ENCODE measurements at places on chromosomes 3 and 15.

DNA sequence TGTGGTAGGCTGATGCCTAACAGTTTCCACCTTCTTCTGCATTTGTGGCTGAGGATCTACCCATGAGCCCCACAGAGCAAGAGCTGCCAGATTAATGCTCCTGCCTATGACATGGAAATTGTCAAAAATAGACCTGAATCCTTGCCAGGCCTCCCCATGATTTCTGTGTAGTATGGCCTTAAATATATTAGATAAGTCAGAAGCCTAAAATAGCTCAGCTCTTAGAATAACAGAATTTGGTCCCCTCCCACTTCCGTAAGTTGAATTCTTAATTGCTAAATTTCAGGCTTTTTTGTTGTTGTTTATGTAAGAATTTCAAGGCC lies 129.0 kb downstream of the SERPINI1 start:
- no peak for DNase-seq

DNA sequence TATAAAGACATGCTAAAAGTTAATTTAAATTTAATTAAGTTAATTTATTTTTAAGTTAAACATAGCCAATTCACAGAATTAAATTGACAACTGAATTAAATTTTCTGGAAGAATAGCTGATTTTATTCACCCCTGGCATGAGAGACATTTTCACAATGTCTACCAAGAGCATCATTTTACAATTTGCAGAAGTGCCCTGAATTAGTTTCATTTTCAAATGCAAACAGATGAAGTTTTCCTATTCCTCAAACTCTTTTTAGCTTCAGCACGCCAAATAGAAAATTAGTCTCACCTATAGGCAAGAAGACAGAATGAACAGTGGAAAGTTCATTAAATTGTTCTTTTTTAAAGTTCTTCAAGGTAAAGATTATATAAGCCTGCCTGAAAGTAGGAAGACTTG lies 259.3 kb downstream of the ZBBX start:
- no peak for DNase-seq

DNA sequence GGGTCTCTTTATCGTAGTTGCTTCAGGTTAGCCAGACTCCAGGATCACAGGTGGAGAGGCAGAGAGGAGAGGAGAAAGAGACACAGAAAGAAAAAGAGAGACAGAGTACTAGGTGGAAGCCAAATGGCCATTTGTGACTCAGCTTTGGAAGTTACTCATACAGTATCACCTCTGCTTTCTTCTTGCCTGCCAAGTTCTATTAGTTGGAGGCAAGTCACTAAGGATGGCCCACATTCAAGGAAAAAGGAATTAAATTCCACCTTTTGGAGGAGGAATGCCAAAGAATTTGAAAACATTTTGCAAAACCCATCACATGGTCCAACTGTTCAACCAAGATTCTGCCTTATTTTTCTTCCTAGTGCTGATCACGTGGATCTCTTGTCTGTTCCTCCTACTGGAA lies 291.1 kb downstream of the CHL1 start:
- DNase-seq, result no peak

GRCh38 chr3:54355800-54356199 lies 233.4 kb downstream of the CACNA2D3 start:
- no peak for DNase-seq

DNA sequence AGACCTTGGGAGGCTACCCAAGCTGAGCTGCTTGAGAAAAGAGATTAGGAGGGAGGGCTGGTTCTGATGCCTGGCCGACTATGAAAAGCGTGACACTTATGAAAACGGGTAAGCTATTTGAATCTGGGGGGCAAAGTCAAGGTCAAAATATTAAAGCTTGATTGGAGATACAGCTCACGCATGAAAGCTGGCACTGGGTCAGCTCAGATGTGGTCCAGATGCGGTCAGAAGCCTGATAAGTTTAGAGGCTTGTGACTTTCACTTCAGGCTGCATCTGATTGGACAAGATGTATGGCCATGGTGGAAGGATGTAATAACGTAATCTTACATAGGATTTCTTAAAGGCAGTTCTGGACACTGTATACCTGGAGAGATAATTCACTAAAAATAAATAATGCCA lies 690.3 kb downstream of the NTRK3 start:
- no peak for DNase-seq

- no peak for DNase-seq
These were observed 339.9 kb upstream of the RBMS3 start for GRCh38 chr3:28940994-28941393.

DNA sequence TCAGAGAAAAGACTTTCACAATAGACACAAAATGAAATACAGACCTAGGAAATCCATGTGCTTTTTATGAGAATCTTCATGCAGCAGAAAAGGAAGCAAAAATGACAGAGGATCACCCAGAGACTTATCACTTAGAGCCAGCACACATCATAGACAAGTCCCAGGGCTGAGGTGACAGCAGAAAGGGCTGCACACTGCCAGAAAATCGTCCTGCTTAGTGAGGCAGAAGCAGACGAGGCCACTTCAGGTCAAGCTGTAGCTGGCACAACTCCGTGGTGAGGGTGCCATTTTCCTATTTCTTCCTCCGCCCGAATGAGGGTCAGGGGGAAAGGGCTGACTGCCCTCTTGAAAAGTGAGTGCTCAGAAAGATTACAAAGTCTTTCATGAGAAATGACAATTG lies 95.9 kb upstream of the TNIK start:
- DNase-seq, result no peak

DNA sequence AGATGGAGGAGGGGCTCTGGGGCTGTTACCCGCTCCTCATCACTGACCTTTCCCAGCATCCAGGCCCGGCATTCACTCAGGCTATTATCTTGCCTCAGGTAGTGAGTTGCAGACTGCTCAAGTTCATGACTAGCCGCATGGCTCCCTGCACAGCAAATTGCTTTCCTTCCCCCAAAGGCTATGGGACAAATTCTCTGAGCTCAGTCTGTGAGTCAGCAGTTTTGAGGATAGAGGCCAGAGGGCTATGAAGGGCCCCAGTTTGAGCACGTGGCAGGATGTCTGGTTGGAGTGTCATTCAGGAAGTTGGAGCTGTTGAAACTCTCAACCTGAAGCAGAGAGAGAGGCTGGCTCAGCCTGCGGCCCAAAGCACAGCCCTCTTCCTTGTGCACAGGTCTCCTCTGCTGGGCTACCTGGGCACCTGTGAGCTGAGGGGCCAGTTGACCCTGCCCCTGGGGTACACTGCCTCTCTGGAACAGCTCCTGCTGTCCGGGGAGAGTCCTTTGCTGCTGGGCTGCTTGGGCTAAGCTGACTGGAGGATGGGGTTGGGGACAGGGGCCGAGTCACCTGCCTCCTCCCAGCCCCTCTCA lies 7.9 kb downstream of the FAH start:
- DNase-seq, result peak; percentile 70

DNA sequence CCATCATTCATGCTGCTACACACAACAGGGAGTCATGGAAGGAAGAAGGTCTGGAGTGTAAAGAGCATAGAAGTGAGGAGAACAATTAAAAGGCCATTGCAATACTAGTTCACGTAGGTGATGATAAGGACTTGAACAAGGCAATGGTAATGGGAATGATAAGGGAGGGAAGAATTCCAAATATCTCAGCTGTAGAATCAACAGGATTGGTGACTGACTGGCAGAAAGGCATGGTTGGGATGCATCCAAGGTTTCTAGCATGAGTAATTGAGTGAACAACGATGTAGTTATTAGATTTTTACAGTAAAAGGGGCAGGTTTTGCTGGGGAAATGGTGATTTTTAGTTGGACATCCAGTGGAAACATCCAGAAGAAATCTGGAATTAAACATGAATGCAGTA lies 2.4 kb upstream of the SEC62 start:
- DNase-seq, result no peak

DNA sequence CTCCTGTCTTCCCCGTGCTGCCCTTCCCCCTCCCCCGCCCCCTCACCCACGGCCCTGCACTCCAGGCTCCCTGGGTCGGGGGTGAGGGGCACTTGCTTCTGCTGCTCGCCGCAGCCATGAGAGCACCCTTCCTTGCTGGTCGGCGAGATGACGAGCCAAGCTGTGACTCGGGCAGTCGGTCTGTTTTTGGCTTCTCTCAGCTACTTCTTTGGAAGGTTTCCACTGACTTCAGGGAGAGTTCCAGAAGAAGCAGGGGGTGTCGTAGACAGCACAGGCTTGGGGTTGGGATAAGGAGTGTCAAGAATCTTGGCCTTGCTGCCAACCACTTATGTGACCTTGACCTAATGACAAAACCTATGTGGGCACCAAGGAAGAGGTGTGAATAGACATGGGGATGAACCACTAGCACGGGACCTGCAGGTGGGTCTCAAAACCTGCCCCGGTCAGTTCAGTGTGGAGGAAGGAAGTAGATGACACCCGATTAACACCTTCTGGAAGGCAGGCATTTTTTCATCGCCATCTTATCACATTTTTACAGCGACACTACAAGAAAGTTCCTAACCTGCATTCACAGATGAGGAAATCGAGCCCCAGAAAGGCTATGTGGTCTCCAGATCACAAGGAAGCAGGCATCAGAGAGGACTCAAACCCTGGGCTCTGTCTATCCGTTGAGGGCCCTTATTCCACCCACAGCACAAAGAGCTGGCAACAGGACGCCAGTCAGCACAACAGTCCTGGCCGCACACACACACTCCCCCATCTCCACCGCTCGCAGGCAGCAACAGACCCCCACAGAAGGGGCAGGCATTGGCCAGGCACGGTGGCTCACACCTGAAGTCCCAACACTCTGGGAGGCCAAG lies 120.9 kb downstream of the LIPC start:
- DNase-seq, result no peak

DNA sequence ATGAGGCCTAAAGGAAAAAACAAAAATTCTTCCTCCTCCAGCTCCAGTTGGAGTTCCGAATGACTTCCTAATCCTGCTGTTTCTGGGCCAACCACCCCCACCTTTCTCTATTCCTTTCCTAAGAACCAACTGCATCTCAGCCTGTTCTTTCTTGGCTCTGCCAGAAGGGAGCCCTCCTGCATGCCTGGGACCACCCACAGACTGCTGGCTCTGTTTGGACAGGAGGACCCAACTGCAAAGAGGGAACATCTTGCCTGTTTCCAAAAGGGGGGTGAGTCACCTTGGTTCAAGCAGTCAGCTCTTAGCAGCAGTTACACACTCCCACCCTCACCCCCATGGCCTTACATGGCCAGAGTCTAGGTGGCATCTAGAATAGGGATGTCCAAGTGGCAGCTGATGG lies 116.0 kb upstream of the PRICKLE2 start:
- DNase-seq, result no peak

DNA sequence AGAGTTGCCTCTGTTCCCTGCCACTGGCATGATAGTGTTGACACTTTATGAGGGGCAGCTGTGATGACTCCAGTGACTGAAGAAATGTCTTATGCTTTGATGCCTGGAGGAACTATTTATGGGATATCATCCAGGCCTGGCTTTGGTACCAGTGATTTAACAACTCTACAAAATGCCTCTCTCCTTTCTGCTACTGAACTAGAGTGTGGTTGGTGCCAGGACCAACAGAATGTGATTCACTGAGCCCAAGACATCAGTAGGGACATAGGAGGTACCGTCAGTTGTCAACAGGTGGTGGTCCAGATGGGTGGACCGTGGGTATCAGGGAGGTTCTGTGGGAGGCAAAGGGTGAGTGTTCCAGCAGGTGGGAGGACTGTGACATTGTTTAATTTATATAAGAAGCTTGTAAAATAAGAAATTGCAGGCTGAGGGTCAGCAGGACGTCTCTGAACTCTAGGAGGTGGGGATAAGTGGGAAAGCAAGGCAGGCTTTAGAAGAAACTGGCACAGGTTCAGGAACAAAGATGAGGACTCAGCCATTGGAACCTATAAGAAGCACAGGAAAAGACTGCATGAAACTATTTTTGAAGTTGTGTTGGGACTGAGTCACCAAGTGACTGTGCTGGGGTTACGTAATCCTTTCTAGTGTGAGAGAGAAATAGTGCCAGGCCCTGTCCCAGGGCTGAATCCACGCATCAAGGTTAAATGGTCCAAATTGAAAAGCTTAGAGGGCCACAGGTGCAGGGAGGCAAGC lies 28.5 kb upstream of the SLC7A14 start:
- DNase-seq, result peak; percentile 70

DNA sequence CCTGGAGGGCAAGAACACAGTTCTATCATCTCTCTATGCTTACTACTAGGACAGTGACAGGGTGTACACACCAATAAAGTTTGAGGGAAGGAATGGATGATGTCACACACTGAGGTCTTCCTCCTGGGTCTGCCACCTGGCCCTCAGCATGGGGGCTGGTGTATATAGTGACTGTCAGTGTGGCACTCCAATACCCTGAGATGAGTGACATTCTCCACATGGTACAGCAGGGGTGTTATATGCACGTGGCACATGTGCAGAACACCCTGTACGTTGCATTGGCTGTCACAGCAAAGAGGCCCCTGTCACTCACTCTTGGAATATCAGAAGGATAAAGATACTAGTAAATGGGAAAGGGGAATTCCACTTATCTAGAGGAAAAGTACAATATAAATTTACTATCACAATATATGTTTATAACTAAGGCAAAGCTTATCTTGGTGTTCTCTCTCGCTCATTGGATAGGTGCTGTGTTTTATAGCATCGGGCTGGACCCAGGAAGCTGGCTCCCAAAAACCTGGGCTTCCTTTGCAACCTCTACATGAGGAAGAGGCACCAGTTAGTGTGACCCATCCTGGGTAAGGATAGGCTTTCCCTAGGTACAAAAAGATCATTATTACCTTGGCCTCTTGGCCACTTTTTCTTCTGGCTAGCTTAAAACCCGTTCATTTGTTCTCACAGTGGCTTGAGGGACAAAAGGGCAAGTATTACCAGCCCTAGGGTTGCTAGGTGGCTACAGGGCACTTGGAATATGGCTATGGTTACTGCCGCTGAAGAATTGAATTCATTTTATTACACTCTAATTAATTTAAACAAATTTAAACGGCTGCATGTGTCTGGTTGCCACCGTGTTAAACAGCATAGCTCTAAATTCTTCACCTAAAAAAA lies 54.8 kb upstream of the HES1 start:
- no peak for DNase-seq

GRCh38 chr3:141127344-141128125 lies 76.4 kb downstream of the SPSB4 start:
- no peak for DNase-seq

DNA sequence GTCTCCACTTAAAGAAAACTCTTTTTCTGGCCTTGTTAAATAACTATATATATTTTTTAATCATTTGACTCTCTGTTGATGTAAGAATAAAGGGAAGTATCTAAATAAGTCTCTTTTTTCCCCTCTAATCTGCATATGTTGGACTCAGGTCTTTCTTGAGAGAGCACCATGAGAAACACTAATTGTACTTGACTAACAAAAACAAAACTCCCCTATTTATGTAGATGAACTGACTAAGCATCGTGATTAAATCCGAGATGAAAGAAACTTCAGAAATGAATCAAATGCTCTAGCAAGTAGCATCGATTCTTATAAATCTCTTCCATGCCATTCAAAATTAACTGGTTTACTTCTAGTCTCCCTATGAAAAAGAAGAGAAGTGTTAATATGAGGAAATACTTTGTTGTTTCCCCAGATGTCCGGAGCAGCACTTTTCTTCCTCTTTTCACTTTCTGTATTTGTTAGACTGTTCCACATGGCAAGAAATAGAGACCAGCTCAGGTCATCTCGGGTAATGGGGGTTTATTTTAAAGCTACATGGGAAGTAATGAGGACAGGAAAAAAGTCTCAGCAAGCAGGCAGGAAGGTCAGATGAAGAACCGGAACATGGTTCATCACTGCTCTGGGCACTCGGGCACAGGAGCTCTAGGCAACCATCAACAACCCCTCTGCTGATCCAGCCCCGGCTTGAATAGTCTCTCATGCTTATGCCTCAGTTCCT lies 288.3 kb downstream of the CNTN6 start:
- no peak for DNase-seq

- no peak for DNase-seq
These were observed 631.0 kb upstream of the ALCAM start for GRCh38 chr3:104735691-104736090.

- DNase-seq, result no peak
These were observed 191.7 kb upstream of the GBE1 start for GRCh38 chr3:81953111-81953510.

GRCh38 chr15:51331141-51331540 lies 7.3 kb downstream of the CYP19A1 start:
- DNase-seq, result no peak
